ENCODE measurements at places on chromosomes 7 and 10.

DNA sequence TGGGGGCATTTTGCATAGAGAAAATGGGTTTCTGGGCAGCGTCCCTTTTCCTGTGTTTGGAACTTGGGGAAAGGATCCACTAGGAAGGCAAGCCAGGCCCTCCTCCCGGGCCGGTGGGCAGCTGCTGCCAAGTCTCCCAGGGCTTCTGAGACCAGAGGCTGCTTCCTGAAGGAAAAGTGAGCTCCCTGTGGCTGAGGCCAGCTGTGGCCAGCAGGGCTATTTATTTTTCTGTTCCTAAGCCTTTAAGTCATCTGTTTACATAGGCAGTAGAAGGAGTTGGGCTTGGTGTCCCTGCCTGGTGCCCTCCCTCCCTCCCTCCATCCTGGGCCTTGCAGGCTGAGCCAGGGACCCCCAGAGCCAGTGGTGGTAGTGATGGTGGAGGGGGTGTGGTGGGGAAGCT, 70.5 kb upstream of the COL13A1 start:
- DNase-seq: no peak

DNA sequence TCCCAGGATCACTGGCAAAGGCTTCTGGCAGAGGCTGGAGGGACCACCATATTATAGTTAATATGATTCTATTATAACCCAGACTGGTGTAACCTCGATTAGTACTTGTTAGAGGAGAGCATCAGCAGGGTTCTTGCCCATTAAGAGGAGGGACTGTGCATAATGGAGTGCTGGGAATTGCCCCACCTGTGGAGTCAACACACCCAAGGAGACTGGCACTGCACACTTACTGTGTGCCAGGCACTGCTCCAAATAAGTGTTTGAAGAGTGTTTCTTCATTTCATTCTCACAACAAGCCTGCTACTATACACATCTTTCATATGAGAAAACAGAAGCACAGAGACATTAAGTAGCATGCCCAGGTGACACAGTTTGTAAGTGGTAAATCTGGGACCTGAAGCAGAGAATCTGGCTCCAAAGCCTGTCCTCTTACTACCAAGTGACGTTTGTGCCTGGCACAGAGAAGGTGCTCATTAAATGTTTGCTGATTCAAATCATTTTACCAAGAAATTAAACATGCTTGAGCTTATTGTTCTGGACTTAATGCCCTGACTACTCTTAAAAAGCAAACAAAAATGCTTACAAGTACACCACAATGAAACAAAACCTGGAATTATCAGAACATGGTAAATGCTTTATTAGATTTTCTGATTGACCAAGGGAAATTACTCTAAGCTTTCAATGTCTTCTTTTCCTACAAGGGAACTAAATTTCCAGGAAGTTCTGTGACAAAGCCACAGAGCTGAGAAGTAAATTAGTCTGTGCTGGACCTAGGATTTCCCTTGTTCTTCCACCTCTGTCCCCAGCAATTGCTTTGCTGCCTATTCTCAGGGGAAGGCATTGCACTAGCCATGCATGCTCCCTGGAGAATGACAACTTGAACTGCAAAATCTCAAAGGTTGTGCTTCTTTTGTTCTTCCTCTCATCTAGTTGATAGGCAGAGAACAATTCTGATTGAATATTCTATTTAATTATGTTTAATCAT, 809 bp downstream of the SLC13A1 start:
- DNase-seq: no peak

GRCh38 chr7:101589052-101589451, 40.0 kb downstream of the MYL10 start:
- DNase-seq: no peak

- no peak for DNase-seq
These were observed 100.7 kb downstream of the POLL start for GRCh38 chr10:101487399-101487798.

- DNase-seq: no peak
These were observed 109.3 kb downstream of the TCF7L2 start for GRCh38 chr10:113059371-113059780.
